ENCODE measurements at places on chromosomes 5 and 9.

DNA sequence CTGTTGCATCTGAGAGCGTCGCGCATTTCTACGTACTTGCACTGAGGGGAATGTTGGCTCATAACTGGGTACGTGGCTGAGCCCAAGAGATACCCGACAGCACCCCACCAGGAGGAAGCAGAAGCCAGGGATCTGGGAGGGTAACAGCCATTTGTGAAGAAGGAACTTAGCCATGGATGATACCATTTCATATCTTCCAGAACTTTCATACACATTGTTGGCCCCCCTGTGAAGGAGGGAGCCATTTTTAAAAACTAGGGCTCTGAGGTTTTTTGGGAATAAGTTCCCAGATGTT is 101.4 kb upstream of the SLC44A1 start:
- DNase-seq, result no peak

- DNase-seq, result peak; percentile 46
These were observed 6.3 kb upstream of the TRMT10B start for GRCh38 chr9:37747271-37747753.

- DNase-seq, result no peak
These were observed 19.4 kb upstream of the KCNIP1 start for GRCh38 chr5:170484459-170484831.

- DNase-seq, result no peak
These were observed 4.1 kb upstream of the MYMK start for GRCh38 chr9:133528876-133529241.

GRCh38 chr9:89926691-89927220 is 321.9 kb downstream of the GADD45G start:
- DNase-seq, result no peak

DNA sequence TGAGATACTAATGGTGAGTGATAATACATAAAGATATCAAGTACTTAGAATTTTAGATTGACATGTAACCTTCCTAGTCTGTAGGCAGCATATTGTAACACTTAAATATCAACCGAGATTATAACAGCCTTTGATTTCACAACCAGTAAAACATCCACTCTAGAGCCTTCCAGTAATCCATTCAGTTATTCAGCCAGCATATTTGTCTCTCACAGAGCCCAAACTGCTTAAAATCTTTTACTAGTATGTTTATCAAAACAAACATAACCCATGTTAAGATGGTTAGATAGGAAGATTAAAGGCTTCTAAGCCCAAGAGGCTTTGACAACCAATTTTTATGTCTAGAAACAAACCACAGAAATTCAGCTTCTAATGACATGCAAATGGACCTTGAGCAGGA is 177.9 kb upstream of the FST start:
- DNase-seq, result no peak

DNA sequence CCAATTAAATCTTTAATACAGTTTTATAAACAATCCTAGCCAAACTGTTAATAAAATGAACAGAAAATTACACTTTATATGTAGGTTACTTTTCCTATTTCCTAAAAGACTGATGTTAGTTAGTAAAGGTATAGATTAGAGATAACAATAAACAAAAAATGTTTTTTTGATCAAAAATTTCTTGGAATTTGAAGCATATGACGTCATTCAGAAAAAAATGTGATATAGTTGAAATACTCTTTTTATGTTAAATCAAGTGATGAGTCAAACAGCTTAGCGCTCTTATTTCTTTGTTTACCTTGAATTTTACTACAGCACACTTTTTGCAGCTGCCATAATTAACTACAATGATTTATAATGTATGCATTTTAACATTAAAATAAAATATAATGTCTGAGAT is 195.8 kb downstream of the SLC12A2 start:
- DNase-seq, result no peak

DNA sequence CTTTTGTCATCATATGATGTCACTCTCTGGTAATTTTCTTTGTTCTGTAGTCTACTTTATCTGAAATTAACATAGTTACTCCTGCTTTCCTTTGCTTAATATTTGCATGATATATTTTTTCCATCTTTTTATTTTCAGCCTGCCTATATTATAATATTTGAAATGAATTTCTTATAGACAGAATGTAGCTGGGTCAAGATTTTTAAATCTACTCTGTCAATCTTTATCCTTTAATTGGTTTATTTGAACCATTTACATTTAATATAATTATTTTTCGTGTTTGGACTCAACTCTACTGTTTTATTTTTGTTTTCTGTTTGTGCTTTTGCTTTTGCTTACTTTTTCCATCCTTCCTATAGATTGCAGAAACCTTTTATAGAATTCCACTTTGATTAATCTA is 118.0 kb downstream of the FOXD1 start:
- DNase-seq, result no peak

DNA sequence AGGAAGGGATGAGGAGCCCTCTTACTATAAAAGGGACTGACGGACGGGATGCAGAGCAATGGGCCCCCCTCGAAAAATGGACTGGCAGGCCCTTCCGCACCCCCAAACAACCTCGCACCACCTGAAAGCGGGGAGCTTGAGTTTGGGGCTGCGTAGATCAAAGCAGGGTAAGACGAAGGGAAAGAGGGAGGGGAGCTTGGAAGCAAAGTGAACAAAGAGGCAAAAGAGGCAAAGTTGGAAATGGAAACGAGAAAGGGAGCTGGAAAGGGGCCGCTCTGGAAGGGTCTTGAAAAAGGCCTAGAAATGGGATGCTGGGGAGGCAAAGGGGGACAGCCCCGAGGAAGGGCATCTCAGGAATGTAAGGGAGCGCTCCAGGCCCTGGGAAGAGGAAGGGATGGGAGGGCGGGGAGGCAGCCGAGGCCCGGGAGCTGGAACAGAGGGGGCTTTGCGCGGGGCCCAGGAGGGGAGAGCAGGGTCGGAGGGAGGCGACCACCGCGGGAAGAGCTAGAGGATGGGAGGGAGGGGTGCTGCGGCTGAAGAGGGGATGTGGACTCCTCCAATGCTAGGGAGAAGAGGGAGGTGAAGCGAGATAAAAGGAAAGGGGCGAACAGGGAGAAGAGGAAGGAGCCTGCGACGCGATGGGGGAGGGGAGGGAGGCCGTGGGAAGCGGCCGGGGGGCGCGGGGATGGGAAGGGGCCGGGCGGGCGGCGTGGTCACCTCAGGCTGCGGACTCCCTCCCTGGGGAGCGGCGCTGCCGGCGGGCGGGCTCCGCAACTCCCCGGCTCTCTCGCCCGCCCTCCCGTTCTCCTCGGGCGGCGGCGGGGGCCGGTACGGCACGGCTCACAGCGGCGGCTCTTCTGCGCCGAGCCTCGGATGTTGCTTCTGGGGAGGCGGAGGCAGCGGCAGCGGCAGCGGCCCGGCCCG is 577 bp downstream of the RNF145 start:
- no peak for DNase-seq

GRCh38 chr9:38179965-38180364 is 110.9 kb upstream of the SHB start:
- DNase-seq, result no peak

- no peak for DNase-seq
These were observed 234.3 kb downstream of the SAXO1 start for GRCh38 chr9:18798508-18799290.

GRCh38 chr5:139878093-139878492 is 82.5 kb downstream of the PSD2 start:
- DNase-seq, result no peak

- no peak for DNase-seq
These were observed 85.3 kb upstream of the CTSV start for GRCh38 chr9:97124256-97124655.

DNA sequence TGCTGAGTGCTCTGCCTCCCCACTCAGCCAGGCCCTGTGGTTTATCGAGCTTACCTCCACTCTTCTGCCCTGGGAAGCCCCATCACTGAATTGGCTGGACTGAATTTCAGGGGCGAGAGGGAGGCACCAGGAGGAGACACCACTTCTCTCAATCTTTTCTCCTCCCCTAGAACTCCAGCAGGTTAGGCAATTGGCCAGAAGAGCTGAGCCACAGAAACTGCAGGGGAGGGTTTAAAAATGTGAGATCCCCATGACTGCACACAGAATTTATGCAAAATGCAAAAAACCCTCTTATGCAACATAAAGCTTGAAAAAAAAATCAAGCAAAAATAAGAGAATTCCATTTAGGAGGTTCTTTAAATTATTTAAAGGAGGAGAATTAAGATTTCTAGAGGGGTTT is 29.9 kb downstream of the TUT7 start:
- no peak for DNase-seq

GRCh38 chr5:76175821-76176403 is 92.7 kb downstream of the SV2C start:
- no peak for DNase-seq

- DNase-seq, result peak; percentile 10
These were observed 62.4 kb upstream of the FSD1L start for GRCh38 chr9:105385381-105385985.

GRCh38 chr5:149135536-149136201 is 5.6 kb upstream of the ABLIM3 start:
- DNase-seq, result no peak

GRCh38 chr9:106860721-106861639 is 2.0 kb upstream of the ZNF462 start:
- DNase-seq, result no peak

DNA sequence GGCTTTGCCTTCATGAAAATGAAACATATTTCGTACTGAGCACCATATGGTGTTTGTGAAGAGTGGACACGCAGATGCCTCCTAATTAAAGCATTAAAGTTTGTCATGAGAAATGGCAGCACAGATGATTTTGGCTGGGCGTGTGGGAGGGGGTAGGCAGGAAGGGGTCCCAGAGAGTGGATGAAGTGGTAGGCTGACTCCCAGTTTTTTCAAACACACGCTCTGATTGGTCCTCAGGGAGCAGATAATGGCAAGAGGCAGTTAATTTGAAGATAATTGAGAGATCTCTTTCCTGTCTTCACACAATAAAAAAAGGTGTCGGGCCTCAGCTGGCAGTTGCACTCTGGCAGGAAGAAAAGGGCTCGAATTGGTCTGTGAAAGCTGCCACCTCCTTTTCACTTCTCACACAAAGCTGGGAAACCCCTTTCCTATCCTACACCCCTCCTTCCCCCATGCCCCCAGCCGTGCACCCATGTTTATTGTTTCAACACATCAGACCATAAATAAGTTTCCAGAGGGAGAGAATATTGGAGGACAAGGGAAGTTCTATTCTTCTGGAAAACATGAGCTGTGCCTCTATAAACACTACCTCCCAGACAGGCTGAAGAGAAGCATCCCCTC is 429.6 kb downstream of the ARHGEF28 start:
- no peak for DNase-seq

DNA sequence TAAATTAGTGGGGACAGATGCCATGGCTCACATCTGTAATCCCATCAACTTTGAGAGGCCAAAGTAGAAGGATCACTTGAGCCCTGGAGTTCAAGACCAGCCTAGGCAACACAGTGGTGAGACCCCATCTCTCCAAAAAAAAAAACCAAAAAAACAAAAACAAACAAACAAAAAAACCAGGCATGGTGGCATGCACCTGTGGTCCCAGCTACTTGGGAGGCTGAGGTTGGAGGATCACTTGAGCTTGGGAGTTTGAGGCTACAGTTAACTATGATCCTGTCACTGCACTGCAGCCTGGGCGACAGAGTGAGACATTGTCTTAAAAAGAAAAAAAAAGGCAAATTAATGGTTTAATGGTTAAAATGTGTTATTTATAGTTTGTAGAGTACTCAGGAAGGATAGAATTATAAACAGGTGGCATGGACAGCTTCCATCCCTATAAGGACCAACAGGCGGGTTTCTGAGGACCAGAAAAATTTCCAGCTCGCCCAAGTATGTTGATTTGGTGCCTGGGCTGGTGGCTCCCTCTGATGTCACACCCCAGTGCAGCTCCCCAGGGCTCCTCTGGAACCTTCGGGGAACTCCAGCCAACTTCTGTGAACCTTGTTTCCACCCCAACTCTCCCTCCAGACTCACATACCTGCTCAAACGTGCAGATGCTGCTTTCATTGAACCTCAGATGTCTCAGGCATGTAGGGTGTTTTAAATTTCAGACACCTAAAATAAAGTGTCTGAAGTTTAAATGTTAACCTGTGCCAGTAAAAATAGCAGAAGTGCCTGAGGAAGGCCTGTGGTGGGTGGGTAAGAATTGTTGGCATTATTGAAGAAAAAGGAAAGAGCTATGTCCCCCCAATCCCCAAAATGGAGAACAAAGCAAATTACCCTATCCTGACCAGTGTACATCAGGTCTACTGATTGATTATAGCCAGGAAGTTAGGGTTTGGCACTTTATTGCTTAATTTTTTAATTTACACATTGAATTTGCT is 69.0 kb downstream of the TRIO start:
- DNase-seq, result no peak

GRCh38 chr9:28563291-28563934 is 990.1 kb upstream of the C9orf72 start:
- DNase-seq, result no peak

- DNase-seq, result no peak
These were observed 43.0 kb downstream of the CYFIP2 start for GRCh38 chr5:157308836-157309465.

DNA sequence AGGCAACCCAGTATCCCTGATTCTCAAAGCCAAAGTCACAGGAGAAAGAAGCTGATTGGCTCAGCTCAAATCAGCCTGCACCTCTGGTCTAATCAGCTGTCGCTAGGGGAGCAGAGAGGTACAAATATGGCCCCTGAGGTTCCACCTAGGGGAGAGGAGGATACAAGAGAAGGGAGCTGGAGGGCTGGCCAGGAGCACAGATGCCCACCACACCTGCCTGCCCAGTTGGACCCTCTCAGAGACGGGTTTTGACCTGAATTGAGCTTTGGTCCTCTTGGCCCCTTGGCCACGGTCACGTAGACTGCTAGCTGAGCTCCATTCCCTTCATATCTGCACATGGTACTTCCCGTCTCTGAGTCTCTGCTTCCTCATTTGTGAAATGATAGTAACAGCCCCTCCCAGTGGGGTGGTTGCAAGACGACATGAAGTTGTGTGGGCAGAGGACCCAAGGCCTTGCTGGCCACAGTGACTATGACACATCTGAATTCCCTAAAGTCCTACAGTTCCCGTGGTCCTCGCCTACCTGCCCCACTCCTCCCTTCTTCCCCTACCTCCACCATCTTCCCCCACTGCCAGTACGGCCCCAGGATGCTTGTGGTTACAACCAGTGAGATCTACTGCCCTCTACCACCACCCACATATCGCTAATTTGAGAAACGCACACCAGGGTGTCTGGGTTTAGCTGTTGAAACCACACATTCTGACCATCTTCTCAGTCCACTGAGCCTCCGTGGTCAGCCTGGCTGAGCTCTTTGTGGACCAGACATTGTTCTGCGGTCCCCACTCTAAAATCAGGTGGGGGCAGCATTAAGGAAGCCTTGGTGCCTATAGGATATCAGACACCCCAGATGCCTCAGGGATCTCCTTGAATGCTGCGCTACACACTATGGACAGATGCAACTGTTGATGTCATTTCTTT is 60.3 kb upstream of the NEK6 start:
- peak; percentile 28 for DNase-seq

- no peak for DNase-seq
These were observed 33.6 kb upstream of the FBP1 start for GRCh38 chr9:94672811-94673487.
